ENCODE measurements at places on chromosomes 12 and 14.

- DNase-seq: no peak
Measured at GRCh38 chr12:2029851-2030250, 22.9 kb upstream of the CACNA1C start.

DNA sequence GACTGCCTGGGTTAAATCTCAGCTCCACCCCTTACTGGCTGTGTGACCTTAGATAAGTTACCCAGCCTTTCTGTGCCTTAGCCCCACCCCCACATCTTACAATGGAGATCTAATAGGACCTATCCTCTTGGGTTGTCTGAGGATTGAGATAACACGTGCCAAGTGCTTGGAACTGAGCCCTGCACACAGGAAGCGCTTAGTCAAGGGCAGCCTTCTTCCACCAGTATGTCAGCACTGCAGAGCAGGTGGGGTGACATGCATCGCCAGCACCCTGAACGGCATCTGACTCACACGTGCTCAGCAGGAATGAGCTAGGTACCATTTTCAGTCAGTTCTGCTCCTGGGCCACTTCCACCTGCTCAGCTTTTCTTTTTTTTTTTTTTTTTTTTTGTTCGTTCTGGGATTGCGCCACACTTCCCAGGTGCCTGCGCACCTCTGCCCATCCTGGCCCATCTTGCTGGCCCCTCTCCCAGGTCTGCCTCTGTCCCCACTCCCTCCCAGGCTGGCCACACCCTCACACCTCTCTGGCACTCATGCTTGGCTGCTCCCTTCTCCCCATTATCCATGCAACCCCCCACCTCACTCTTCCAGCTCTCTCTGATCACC is 19.6 kb downstream of the LGMN start:
- DNase-seq: no peak

DNA sequence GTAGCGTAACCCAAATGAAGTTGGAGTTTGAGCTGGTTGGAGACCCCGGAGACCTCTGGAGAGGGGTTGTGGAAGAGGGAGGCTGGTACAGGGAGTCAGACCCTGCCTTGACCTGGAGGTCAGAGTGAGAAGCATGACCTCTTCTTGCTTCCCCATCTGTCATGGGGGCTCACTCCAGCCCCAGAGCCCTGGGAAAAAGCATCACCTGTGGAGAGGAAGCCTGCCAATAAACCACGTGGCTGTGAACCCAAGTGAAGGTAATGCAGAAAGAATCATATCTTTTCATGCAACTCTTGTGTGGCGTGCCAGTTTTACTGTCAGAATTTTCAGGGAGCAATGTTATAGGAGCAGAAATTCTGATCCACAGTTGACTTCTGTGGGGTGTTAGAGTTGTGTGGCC is 178.5 kb upstream of the PRICKLE1 start:
- DNase-seq: no peak

DNA sequence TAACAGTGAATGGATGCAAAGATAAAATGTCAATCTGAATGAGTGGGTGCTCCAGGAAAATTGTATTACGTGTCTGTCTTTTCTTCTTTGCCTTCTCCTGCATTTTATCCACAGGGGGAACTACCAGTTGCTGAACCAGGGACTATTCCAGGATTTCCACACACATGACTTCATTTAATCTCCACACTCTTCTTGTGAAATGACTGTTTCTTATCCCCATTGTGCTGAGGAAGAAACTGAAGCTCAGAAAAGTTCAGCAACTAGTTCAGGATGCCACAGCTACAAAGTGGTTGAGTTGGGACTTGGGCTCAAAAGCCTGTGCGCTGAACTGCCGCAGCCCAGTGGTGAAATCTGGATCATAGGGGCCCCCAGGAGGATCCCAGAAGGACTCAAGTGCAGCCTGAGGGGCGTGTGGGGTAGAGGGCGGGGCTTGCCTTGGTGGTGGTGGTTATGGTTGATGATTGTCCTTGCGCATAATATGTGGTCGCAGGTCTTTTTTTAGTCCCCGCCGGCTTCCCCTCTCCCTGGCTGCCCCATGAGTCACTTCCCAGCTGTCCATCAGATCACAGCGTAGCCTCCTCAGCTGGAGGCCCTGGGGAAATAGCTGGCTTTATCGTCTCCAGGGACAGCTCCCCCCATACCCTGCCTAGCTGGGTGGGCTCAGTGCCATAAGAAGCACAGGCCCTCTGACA is 235.2 kb upstream of the CRY1 start:
- DNase-seq: no peak

GRCh38 chr12:6364044-6364374 is 11.4 kb downstream of the SCNN1A start:
- peak; percentile 32 for DNase-seq

GRCh38 chr14:88323086-88323522 is at the start of gene KCNK10:
KCNK10 (minus strand) TSS chr14:88323269; CDS start chr14:88322798, 471 bp downstream.
- no peak for DNase-seq

GRCh38 chr12:108207791-108208730 is 79.0 kb downstream of the WSCD2 start:
- DNase-seq: no peak

DNA sequence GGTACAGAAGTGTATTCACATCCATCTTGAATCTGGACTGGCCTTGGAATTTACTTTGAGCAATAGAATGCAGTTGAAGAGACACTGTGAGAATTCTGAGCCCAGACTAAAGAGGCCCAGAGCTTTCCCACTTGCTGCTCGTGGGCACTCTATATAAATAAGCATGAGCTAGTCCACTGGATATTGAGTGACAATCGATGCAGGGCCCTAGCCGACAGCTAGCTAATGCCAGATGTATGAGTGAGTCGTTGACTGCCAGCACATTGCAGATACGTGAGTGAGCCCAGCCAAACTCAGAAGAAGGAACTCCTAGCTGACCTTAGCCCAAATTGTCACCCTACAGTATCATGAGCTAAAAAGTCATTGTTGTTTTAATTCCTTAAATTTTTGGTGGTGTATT is 24.9 kb downstream of the NAV3 start:
- DNase-seq: no peak

DNA sequence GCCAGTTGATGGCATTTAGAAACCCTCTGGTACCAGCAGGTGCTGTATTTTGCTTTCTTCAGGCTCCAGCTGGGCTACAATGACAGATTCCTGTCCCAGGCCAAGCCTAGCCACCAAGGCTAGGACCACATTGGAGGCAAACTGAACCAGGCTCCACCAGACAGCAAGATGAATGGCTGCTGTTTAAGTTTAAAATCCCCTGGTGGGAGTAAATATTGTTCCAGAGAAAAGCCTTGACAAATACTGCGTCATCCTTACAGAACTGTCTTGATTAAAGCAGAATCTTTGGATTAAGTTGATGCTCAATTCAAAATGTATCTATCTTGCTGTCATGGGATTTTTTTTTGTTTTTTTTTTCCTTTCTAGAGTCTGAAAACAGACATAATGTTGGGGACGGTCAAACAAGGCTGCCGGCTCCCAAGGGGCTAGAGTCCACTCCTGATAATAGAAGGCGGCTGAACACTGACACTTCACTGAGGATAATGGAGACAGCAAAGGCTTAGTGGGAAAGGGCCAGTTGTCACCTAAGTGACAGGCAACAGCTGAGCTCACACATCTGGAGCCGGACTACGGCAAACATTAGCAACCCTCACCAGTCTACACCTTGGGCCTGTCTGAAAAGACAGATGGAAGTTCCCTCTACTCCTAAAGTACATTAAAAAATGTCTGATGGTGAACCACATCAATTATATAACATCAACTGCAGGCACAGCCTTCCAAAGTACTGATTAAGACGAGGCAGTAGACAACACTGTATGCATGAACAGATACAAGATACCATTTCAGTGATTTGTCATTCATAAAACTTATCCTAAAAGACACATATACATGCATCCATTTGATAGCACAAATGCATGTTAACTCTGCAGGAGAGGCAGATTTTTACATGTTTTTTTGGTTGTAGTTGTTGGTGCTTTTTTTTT is 1.7 kb downstream of the PRICKLE1 start:
- DNase-seq: no peak

DNA sequence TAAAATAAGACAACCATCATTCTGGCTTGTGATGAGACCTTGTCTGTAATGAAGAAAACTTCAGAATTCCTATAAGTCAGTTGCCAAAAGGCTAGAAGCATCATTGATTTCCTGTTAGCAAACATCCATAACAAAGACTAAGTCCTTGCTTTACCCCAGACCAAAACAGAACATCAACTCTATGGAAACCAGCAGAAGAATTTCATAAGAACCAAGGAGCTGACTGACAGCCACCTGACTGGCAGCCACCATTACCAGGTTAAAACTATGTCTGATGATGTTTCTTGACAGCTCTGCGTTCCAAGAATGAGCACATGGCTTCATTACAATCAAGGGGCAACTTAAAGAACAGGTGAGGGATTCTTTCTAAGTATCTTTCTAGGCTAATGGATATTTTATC is 29.3 kb downstream of the HECTD4 start:
- no peak for DNase-seq

DNA sequence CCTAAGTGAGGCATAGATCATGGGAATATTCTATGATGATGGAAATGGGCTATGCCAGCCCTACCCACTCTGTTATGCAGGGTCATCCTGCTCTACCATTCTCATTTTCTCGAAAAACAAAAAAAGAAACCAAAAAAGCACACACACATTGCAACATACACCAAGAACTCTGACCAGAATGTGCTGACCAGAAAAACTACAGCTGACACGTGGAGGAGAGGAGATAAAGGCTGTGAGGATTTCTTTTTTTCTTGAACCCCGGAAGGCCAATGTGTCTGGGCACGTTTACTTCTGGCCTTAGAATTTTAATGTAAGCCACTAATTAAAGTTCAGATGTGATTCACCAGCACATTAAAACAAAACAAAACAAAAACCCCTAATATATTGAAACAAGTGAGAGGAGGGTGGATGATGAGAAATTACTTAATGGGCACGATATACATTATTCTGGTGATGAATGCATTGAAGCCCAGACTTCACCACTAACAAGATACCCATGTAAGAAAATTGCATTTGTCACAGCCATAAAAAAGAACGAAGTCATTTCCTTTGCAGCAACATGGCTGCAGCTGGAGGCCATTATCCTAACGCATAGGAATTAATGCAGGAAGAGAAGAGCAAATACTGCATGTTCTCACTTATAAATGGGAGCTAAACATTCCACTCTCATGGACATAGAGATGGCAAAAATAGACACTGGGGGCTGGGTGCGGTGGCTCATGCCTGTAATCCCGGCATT is 66.3 kb upstream of the PLEKHG3 start:
- no peak for DNase-seq

DNA sequence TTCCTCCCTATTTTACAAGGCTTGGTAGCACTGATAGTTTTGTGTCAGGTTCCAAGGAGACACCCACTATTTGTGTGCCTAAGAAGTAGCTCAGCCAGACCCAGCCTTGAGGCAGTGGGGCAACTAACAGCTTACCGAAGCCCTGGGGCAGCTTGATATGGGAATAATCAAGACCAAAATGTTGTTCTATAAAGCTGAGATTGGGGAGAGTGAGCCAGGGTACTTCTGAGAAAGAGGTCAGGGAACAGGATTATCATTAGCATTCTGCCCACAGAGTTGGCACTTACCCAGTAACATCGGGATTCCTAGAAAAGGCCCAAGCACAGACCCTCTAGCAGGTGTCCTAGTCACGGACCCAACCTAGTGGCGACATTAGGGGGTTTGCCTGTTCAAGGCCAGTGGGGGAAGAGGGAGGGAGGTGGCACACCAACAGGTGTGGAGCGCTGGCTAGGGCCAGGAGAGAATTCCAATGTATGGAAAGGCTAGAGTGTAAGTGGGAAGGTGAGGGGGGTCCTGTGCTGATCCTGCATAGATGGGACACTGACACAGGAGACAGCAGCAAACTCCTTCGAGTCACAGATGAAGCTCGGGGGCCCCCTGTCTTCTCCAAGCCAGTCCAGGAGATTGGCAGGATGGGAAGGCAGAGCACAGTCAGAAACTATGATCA is 4.9 kb downstream of the PPP1R3E start:
- DNase-seq: no peak

DNA sequence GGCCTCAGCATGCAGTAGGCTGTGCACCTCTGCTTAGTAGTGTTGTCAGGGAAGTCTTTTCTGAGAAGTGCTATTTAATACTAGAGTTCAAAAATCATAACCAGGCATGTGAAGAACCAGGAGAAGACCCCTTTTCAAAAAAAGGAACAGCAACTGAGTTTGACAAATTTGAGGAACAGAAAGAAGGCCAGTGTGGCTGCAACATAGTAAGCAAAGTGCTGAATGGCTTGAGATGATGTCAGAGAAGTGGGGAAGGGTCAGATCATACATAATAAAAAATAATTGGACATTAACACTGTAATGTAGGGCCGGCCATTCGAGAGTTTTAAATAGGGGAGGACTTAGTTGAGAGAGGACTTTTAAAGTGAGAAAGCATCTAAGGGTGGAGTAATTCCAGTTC is 11.1 kb upstream of the CNTN1 start:
- no peak for DNase-seq

DNA sequence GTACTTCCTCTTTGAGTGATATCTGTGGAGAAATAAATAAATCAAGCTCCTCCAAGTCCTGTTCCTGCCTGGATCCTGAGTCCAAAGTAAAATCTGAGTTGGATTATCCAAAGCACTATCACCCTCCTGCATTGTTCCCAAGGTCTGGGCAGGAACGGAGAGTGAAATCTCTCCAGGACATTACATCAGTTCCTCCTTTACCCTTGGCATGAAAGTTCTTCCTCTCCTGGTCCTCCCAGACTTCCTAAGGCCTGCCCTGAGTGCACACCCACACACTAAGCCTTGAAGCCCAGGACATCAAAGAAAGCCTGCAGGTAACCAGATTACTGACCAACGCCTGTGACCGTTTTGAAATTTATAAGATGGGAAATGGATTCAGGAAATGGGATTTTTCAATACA is 206.8 kb upstream of the BCL2L14 start:
- DNase-seq: no peak

DNA sequence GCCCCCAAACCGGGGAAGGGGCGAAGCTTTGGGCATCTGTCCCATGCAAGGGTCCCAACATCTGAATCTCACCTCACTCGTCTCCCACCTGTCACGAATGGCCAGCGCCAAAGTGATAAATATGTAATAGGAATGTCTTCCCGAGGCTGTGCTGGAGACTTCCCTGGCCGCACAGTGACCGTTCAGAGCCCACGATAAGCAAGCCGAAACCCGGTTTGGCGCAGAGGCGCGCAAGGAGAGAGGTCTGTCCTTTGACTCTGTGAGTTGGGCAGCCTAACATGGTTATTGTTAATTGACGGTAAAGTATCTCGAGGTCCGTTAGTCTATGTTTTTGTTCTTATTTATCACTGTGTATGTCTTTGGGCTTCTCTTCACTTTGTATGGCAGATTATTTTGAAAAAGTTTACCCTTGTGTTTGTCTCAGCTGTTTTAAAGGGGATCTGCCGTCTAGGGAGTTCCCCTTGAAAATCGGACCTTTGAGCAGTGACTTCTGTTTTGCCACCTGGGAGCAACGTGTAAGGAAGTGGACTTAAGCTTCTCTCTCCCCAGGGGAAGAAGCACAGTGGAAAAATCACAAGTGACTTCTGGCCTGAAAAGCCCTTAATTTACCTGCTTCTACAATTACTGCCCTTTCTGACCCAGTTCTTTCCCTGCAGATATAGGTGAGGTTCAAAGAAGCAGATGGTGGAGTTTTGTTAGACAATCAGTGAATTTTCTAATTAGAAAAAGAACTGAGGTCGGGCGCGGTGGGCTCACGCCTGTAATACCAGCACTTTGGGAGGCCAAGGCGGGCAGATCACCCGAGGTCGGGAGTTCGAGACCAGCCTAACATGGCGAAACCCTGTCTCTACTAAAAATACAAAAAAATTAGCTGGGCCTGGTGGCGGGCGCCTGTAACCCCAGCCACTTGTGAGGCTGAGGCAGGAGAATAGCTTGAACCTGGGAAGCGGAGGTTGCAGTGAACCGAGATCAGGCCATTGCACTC is 1.1 kb upstream of the TM9SF1 start:
- no peak for DNase-seq

All from activated effector memory CD4-positive, alpha-beta T cell treated with Interleukin-2 at 50 U/mL for 16 hours (primary cell).